HT1080 (cell line): ENCODE measurements at places on chromosomes 13 and 19. TPM values are rescaled to one million over a fixed set of nuclear protein-coding genes. Genes with fewer than 3 reads are reported as not detected.

The ZNF575 gene
- not detected in 2 replicates for total RNA-seq

The MYO16 gene
- total RNA-seq, result not detected in 2 replicates

The CCDC8 gene
- not detected in 2 replicates for total RNA-seq

The LILRA6 gene
- not detected in 2 replicates for total RNA-seq

The IGFL1 gene
- not detected in 2 replicates for total RNA-seq

The PRODH2 gene
- not detected in 2 replicates for total RNA-seq

The PLPPR2 gene
- total RNA-seq, result 0.27 and 1.4 TPM in 2 replicates

The KLK4 gene
- total RNA-seq, result not detected in 2 replicates

The NCAN gene
- 0.03 TPM in 1 of 2 replicates, not detected in the other for total RNA-seq
